ENCODE measurements at places on chromosomes 6 and 20.

DNA sequence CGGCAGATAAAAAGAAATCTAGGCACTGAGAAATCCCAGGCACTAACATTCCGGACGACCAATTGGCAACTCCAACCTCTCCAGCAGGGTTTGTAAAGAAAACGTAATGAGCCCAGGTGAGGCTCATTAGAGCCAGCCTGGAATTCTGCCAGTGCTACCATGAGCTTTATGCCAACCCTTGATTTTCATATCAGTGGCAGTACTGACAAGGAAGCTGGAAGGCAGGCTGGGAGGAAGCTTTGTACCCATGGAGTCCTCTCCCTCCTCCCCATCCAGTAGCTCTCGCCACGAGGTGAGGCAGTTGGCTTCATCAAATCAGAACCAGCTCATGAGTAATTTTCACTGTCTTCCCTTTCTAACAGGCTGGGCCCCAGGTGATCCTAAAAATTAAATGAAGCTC is 250.2 kb downstream of the ZNF217 start:
- DNase-seq, result no peak

DNA sequence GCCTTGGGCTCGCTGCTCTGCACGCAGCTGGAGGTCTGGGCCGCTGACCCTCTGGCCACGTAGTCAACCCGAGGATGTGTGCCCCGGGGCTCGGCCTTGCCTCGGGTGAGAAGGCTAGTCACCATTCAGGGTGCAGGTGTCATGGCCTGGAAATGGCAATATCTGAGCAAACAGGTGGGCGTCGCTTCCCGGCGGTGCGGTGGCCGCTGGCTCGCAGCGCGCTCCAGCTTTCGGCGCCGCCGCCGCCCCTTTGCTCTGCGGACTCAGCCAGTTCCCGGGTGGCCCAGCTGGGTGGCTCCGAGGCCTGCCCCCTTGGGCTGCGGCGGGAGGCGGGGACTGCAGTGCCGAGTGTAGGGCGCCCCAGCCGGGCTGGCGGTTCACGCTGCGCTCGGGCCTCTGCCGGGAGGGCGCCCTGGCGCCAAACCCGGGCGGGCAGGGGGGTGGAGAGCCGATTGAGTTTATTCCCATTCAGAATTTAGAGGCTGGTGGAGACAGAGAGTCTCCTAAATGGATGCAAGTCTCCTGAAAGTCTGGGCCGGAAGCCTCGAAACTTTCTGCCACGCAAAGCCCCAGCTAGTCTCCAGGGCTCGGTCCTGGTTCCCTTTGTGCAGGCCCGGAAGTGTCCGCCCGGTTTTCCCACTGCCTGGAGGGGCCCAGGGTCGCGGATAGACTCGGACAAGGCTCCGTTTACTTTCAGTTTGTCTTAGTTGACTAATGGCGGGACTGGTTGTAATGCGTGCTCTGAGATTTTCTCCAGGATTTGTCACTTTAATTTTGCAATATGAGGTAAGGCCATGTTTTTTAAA is 11.3 kb upstream of the TFAP2A start:
- no peak for DNase-seq

DNA sequence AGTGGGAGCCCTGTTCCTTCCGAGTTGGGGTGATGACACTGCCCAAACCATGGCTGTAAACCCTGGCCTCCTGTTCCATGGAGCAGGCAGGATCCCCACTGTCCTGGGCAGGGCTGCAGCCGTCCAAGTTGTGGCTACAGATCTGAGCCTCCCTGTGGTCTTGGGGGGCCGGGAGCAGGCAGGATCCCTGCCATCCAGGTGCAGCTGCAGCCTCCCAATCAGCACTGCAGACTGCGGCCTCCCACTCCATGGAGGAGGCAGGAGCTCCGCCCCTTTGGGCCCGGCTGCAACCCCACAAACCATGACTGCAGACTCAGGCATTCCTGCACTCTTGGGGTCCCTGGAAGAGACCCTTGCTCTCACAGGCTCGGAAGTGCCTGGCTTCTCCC is 872.1 kb upstream of the GJE1 start:
- no peak for DNase-seq

DNA sequence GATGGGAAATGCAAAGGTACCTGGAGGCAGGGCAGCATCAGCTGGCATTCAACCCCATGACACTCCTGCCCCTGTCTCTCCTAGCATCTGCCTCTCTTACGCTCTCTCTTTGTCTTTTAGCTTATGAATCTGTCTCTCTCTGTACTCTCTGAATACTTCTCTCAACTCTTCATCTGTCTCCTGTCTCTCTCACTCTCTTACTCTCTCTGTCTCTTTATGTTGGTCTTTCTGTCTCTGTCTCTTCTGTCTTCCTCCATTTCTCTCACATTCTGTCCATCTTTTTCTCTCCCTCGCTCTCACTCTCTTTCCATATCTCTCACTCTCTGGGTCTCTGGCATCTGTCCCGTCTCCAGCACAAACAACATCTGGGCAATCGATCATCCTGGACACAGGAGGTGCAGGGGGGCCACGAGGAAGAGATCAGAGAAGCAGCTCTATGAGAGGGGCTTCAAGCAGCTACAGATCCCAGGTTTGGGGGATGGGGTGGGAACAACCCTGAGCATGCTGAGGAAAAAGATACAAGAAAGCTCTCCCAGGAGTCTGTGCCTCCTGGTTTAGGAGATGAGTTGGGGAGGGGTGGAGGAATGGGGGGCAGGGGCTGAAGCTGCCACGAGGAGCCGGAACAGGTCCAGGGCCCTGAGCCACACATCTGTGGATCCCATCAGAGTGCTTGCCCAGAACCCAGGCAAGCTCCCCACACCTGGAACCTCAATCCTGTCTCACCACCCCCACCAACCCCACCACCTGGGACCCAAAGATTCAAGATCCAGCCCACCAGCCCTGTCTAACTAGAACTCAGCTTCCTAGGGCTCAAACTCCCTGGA is 2.4 kb downstream of the COL11A2 start:
- no peak for DNase-seq

DNA sequence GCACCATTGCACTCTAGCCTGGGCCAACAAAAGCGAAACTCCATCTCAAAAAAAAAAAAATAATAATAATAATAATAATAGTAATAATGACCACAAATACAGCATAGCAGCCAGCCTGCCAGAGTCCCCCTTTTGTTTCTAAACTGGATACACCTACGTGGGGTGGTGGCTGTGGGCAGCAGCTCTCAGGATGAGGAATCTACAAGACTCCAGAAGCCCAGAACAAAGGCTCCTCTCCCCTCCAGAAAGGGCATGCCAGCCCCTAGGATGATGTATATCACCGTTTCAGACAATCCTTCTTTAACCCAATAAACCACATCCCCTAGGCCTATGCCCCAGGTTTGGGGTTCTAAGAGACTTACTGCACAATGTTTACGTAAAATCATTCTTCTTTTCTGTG is 155.9 kb downstream of the QRSL1 start:
- no peak for DNase-seq

- no peak for DNase-seq
Observed at GRCh38 chr6:138159246-138159645, 2.5 kb upstream of the ARFGEF3 start.

GRCh38 chr6:10682355-10682988 is 11.9 kb downstream of the C6orf52 start:
- no peak for DNase-seq

- peak; percentile 78 for DNase-seq
Observed at GRCh38 chr6:119147101-119148053, 68.9 kb upstream of the FAM184A start.

DNA sequence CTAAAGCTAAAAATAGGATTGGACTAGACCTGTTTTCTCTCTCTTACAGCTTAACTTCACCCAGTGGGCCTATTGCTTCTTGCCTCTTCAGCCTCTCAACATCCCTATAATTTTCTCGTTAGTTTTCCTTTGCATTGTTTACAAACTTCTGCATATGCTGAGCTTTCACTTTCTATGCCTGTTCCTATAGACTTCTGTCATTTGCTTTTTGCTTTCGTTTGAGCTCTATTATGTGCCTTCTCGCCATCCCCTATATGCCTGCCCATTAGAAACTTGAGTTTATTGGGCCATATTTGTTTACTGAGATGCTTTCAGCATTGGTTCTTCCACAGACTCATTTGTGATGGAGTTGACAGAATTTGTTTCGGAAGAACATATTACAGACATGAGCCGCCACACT is 40.9 kb downstream of the NCOA7 start:
- no peak for DNase-seq

- DNase-seq, result no peak
Observed at GRCh38 chr6:122153557-122153956, 245.9 kb upstream of the HSF2 start.

GRCh38 chr6:66926060-66926459 is 1219.0 kb upstream of the EYS start:
- no peak for DNase-seq

DNA sequence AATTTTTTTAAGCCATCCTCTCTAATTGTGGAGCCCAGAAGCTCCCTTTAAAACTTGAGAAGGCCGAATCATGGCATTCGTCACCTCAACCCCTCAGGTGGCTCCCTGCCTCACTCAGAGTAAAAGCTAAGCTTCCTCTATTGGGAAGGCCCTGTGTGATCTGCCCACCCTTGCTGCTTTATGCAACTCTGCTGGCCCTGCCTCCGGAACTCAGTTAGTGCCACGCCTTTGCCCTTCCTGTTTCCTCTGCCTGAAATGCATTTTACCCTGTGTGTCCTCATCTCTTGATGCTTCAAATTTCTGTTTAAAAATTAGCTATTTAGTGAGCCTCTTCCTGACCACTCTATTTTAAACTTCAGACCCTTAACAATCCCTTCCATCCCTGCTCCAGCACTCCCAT is 5.7 kb downstream of the PACRG start:
- DNase-seq, result no peak

- no peak for DNase-seq
Observed at GRCh38 chr6:49233483-49233882, 229.6 kb downstream of the MMUT start.

DNA sequence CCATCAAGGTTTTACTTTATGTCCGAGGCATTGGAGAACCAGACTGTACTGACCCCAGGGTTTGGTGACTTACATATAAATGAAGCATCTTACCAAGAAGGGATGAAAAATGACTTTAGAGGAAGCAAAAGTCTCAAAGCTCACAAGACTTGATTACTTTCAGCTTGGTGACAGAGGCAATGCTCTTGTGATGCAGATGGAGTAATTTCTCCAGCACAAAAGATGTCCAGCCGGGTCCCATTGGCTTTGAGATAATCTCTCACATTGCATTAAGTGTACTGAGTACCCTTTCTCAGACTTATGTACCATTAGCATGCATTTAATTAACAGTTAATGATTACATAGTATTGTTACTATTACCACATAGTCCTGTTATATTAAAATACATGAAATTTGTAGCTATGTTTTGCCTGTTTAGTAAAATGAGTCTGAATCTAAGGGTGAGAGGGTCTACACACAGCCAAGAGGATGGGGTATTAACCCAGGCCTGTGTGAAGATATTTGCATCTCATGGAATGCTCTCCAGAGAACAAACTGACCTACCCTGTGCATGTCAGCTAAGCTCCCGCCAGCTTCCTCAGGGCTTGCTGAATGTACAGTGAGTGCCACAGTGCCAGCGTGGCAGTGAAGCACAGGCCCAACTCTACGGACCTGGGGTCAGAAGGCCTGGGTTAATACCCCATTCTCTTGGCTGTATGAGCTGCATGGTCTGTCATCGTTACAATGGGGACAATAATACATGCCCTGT is 5.6 kb downstream of the HTR1E start:
- no peak for DNase-seq

GRCh38 chr20:58169450-58169849 is 59.0 kb downstream of the ANKRD60 start:
- no peak for DNase-seq

DNA sequence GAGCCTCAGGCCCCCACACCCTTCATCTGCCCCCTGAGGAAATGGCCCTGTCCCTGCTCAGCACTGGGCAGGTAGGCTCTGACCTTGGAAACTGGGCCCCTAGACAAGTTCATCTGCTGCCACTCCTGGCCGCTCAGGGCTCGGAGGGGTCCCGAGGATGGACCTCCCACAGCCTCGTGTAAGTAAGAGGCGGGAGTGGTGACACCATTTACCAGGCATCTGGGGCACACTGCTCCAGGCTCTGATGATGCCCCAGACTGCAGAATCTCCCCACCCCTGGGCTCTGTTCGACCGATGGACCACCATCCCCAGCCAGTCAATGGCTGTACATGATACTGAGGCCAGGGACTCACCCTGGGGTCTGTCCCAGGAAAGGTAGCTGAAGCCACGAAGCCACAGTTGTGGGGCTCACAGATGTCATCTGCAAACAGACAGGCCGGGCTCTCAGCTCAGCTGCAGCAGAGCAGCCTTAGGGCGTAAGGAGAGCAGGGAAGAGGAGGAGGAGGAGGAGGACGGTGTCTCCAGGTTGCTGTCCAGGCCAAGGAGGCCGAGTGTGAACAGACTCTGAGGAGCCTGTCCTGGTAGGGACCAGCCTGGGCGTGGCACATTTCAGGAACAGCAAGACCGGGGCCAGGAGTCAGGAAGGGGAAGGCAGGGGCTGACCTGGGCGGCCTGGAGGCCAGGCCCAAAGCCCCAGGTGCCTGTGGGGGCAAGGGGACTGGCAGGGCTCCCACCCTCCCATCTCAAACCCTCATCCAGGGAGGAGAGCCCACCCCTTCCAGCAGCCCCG is 300.4 kb downstream of the TAF4 start:
- DNase-seq, result no peak

GRCh38 chr6:67009818-67010217 is 1302.8 kb upstream of the EYS start:
- no peak for DNase-seq

DNA sequence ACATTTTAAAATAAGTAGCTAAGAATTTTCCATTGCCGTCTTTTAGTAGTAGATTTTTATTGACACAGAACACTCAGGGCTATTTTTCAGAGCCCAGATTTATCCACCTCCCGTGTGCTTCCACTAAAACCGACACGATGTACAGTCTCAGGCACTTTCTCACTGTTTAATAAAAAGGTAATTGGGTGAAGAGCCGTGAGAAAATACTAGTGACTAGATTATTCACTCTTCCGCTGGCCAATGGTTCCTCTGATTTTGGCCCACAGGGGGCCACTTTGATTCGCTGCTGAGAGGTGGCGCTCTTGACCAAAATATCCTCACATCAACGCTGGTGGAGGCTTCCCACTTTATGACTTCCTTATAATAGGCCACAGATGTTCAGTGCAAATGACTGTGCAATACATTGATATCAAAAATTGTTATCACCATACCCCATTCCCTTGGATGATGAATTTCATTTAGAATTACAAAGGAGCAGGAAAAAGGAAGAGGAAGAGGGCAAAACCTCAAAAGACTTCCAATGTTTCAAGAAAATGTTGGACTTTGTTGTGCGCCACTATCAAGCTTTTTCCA is 12.3 kb upstream of the HDDC2 start:
- DNase-seq, result peak; percentile 57

DNA sequence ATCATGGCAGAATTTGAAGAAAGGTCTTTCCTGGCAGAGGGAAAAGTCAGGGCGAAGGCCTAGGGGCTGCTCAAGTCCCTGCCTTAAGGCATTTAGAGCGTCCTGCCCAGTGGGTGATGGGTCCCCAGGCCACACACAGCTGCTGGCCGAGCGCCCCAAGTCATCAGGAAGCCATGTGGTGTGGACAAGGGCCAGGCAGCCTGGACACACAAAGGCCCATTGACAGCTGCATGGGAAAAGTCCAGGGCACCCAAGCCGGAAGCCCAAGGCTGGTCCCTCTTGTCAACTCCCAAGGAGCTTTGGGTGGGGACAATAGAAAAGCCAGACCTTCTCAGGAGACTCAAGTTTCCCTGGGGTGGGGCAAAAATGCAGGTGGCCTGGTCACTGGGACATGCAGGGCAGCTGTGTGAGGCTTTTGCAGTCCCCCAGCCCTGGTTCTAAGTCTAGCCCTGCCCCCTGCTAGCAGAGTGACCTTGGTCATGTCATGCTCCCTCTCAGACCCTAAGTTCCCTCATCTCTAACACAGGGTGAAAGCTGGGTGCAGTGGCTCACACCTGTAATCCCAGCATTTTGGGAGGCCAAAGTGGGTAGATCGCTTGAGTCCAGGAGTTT is 44.3 kb upstream of the PTGIS start:
- DNase-seq, result no peak

GRCh38 chr6:43037197-43037596 is 15.8 kb downstream of the RRP36 start:
- DNase-seq, result no peak

Data from amniotic stem cell (primary cell).